ENCODE measurements at places on chromosomes 3 and 15.

GRCh38 chr3:177055605-177056571 lies 141.4 kb downstream of the TBL1XR1 start:
- no peak for DNase-seq

DNA sequence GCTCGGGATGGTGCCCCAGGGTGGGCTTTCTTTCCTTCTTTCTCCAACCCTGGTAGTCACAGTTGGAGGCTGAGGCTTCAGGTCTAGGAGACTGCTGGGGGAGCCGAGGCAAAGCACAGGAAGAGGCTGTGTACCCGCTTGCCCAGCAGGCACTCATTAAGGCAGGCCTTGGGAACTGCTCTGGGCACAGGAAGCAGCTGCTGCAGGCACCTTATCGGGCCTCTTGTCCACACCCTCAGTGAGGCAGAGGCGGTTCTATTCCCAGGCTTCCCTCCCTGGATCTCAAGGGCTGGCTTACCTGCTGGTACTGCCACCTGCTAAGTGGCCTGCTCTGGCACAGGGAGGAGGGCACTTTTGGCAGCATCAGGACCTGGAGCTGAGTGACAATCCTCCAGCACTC lies 15.8 kb upstream of the GRM2 start:
- no peak for DNase-seq

- no peak for DNase-seq
These were observed 3.8 kb downstream of the NCBP2 start for GRCh38 chr3:196938576-196938975.

DNA sequence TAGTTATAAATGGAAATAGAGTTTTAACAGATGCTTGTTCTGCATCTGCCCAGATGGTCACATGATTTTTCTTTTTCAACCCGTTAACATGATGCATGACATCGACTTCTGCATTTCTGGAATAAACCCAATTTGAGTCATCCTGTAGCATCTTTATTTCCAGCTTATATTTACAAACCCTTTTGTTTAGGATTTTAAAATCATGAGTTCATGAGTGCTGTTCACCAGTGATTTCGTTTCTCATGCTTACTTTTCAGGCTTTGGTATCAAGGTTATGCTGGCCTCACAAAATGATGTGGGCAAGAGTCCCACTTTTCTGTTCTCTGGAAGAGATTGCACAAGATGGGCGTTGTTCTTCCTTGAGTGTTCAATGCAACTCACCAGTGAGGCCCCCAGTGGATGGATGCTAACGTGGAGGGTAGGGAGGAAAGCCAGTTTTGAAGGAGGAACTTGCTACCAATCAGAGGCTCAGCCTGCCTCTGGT lies 5.2 kb downstream of the HRH1 start:
- DNase-seq: no peak

GRCh38 chr3:101976473-101976872 lies 127.2 kb downstream of the NFKBIZ start:
- no peak for DNase-seq

Data from stimulated activated CD8-positive, alpha-beta memory T cell treated with anti-CD3 and anti-CD28 coated beads, Interleukin-4, amount 100 ng/mL, for 48 hours (primary cell).